ENCODE measurements at places on chromosomes 13 and 19.

DNA sequence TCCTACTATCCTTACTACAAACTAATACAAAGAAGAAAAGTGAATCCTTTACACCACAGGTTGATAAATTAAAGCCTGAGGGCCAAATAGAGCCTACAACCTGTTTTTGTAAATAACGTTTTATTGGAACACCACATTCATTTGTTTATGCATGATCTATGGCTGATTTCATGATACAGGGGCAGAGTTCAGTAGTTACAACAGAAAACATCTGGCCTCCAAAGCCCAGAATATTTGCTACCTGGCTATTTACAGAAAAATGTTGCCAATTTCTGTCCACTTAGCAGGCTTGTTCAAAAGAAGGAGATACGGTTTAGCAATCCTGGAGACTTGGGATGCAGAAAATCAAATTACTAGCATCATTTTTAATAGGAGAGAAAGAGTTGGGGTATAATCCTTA, 24.1 kb downstream of the DCT start:
- DNase-seq = no peak

GRCh38 chr13:78736142-78736541, 77.2 kb upstream of the OBI1 start:
- no peak for DNase-seq

GRCh38 chr19:30360376-30361106, 11.6 kb upstream of the ZNF536 start:
- no peak for DNase-seq

DNA sequence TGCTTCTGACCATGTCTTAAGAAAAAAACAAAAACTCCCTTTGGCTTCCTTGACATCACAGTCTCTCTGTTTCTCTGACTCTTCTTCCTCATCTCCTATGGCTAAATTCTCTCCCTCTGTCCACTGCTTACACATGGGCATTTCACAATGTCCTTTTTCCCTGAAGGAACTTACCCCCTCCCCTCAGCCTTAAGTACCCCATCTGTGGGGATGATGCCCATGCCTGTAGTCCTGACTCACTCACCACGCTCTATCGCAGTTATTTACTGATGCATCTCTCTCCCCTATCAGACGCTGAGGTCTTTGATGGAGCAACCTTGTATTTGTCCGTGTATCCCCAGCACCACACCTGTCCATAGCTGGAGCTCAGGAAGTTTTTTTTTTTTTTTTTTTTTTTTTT, 32.4 kb downstream of the ACTN4 start:
- DNase-seq = no peak

DNA sequence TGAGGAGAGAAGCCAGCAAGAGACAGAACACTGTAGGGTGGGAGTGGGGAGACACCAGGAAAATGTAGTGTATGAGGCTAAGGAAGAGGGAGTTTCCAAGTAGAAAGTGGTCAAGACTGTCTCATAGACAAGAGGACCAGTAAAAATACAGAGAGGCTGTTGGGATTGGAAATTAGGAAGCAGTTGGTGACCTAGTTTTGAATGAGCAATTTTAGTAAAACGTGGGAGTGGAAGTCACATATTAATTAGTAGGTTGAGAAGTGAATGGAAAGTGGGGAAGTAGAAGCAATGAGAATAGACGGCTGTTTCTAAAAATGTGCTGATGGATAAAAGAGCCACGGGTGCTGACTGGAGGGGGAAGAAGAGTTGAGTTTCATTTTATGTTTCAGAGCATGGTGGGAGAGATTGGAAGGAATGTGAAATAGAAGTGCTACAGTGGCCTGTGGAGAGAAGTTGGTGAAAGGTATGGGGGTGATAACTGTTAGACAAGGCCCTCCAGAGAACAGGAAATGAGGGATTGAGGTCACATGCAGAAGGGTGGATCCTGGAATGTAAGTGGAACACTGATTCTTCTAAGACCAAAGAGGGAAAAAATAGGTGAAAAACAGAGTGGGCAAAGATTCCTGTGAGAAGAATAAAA, 247.3 kb downstream of the MTUS2 start:
- DNase-seq = no peak

DNA sequence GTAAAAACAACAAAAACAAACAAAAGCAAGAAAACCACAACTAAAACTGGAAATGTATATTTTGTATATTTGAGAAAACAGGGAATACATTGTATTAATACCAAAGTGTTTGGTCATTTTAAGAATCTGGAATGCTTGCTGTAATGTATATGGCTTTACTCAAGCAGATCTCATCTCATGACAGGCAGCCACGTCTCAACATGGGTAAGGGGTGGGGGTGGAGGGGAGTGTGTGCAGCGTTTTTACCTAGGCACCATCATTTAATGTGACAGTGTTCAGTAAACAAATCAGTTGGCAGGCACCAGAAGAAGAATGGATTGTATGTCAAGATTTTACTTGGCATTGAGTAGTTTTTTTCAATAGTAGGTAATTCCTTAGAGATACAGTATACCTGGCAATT, 17.1 kb downstream of the KLF5 start:
- no peak for DNase-seq

DNA sequence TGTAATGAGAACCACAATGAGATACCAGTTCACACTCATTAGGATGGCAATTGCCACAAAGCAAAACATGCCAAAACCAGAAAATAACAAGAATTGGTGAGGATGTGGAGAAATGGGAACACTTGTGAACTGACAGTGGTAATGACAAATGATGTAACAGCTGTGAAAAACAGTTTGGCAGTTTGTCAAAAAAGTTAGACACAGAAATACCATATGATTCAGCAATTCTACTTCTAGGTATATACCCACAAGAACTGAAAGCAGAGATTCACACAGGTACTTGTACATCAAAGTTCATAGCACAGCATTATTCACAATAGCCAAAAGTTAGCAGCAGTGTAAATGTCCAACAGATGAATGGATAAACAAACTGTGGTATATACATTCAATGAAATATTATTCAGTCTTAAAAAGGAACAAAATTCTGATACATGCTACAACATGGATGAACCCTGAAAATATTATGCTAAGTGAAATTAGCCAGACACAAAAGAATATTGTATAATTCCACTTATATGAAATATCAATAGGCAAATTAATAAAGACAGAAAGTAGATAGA, 96.5 kb downstream of the UGGT2 start:
- DNase-seq = no peak

DNA sequence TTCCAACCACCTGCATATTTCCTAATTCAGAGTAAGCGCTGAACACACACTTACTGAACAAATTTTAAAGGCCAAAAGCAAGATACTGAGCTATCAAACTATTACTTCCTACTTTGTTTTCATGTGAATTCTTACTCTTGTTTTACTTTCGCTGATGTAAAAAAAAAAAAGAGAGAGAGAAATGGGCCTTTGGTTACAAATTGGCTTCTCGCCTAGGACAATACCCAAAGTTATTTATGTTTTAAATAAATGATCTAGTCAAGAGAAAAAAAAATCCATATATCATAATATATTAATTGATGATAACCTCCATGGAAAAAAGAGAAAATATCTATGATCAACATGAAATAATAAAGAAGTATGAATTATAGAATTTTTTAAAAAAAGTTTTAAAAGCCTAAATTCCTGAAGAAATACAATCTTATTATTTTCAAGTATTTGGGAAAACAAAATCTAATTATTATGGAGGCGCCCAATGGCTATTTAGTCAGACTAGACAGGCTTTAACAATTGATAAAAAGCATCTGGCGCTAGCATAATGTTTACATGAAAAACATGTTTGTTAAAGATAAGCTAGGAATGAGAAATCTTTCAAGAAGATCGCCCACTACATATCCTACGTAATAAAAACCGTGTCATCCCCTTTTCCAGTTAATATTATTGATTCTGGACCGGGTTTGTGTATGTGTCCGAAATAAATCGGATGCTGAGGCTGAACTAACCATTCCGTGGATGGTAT, 9.0 kb downstream of the COL4A1 start:
- no peak for DNase-seq

- no peak for DNase-seq
Measured at GRCh38 chr13:100040196-100040595, 48.7 kb upstream of the PCCA start.

DNA sequence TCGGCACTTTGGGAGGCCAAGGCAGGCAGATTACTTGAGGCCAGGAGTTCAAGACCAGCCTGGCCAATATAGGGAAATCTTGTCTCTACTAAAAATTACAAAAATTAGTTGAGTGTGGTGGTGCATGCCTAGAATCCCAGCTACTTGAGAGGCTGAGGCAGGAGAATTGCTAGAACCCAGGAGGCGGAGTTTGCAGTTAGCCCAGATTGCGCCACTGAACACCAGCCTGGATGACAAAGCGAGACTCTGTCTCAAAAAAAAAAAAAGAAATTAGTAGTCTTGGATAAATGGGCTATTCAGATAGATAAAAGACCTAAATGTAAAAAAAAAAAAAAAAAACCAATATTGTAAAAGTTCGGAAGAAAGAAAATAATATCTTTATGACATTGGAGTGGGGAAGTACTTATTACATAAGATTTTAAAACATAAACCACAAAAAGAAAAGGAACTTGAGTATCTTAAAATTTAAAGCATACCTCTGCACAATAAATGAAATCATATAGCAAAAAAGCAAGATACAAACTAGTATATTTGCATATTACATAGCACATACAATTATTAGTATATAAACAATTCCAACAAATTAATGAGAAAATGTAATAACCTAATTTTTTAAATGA, 26.7 kb upstream of the RNASEH2B start:
- no peak for DNase-seq

DNA sequence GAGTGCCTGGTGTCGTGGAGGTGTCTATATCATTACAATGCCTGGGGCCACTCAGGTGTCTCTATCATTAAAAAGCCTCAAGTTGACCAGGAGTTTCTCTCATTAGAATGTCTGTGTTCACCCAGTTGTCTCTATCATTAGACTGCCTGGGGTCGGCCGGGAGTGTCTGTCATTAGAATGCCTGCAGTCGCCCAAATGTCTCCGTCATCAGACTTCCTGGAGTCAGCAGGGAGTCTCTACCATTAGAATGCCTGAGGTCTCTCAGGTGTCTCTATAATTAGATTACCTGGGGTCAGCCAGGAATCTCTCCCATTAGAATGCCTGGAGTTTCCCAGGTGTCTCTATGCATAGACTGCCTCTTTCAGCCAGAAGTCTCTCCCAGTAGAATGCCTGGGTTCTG, 1477.6 kb downstream of the UQCRFS1 start:
- DNase-seq = no peak

GRCh38 chr13:83311886-83312577, 570.2 kb downstream of the SLITRK1 start:
- no peak for DNase-seq

GRCh38 chr13:51298812-51299211, 40.7 kb upstream of the SERPINE3 start:
- DNase-seq = no peak

GRCh38 chr19:41166944-41167804, 25.8 kb upstream of the CYP2S1 start:
- no peak for DNase-seq

- DNase-seq = no peak
Measured at GRCh38 chr13:23848646-23849141, 40.5 kb downstream of the MIPEP start.

- DNase-seq = peak; percentile 47
Measured at GRCh38 chr13:46553521-46553885, 533 bp downstream of the LRCH1 start.

DNA sequence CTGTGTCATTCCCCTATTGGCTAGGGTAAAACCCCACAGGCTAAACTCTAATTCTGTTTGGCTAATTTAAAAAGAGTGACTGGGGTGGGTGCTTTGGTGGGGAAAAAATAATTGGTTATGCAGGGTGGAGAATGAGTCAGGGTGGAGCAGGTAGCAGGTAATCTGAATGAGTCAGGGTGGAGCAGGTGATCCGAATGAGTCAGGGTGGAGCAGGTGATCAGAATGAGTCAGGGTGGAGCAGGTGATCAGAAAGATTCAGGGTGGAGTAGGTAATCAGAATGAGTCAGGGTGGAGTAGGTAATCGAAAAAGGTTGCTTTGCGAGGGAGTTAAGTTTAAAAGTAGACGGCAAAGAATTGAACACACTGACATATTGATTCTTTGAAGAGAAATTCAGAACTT, 1218.8 kb upstream of the ATXN8OS start:
- no peak for DNase-seq

GRCh38 chr13:40193286-40194223, 472.9 kb downstream of the FOXO1 start:
- no peak for DNase-seq

DNA sequence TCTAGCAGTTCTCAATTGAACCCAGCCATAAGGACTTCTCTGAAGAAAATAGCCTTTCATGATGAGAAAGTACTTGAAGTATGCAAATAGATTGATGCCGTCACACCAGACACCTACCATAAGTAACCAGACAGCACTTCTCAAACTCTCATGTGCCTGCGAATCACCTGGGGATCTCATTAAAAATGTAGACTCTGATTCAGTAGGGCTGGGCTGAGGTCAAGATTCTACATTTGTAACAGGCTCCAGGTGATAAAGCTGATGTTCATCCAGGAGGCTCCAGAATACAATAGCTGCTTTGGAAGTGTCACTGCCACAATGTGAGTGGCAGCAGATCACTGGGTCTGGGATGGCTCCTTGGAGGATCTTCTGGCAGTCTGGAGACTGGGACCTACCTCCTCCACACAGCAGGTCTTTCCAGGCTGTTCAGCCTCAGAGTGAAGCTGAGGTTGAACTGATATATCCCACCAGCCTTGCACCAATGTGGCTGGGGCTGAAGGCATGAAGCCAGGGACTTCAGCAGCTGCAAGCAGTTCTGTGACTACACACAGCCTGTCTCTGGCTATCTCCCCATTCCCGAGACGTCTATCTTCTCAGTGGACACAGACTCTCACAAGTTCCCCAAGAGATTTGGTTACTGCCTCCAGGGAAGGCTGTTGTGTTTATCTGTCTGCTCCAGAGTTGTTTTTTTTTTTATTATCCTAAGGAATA, 9.1 kb downstream of the MBNL2 start:
- DNase-seq = no peak

DNA sequence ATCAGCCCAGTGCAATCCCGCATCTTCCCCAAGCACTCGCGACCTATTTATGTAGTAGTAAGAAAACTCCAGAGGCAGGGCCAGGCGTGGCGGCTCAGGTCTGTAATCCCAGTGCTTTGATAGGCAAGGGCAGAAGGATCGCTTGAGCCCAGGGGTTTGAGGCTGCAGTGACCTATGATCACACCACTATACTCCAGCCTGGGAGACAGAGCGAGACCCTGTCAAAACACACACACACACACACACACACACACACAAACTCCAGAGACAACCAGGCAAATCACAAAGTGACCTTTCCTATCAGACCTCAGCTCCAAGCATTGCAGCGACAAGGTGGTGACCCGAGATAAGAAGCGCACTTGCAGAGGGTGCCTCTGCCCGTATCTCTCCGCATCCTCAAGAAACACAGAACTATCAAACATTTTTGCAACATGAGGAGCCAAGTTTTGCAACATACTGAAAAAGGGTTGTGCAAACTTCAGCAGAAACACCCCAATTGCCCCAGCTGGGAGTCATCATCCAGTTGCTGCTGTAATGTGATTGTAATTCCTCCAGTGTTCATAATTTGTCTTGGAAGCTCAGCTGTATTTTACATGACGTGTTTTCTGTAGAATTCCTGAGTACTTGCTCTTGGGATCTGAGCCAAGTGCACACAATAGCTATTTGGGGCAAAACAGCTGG, 8.7 kb upstream of the KLF2 start:
- DNase-seq = no peak

Measured in nephron progenitor cell (in vitro differentiated cells).